ENCODE measurements at places on chromosomes 1 and 21.

DNA sequence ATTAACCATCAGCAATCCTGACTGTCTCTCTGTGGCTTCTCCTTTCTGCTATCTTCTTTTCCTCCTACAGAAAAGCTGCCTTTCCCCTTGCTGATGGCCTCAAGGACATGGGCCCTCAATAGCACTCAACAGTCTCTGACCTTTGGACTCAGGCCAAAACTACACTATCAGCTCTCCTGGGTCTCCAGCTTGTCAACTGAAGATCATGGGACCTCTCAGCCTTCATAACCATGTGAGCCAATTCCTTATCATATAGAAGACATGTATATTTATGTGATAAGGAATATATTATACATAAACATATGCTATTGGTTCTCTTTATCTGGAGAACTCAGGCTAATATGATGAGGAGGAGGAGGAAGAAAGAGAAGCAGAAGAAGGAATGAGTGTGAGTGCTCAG lies 91.8 kb upstream of the GJB5 start:
- DNase-seq, result no peak
- H3K27ac ChIP-seq, result no peak overlapping the region
- H3K36me3 ChIP-seq, result no peaks in the 10 kb centered on the region
- H3K4me3 ChIP-seq, result no peak overlapping the region

DNA sequence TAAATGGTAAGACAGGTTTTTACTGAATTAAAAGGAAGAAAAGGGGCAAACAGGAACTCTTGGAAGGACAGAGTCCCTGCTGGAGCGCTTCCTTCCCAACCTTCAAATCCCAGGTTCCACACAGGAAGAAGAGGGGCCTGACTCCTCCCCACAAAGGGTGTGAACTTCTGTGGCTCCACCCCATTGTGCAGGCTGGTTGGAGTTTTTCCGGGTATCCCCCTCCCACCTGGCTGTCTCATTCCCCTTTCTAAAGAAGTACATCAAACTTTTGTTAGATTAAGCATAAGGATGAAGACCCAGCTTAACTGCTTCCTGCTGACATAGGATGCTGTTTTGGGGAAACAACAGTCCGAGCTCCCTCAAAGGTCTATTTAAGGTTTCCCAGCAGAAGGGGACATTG lies 187.7 kb downstream of the FCRL5 start:
- H3K27me3 ChIP-seq, result no peaks in the 10 kb centered on the region
- no peaks in the 10 kb centered on the region for H3K4me1 ChIP-seq
- H3K36me3 ChIP-seq, result no peaks in the 10 kb centered on the region
- H3K4me3 ChIP-seq, result no peak overlapping the region

DNA sequence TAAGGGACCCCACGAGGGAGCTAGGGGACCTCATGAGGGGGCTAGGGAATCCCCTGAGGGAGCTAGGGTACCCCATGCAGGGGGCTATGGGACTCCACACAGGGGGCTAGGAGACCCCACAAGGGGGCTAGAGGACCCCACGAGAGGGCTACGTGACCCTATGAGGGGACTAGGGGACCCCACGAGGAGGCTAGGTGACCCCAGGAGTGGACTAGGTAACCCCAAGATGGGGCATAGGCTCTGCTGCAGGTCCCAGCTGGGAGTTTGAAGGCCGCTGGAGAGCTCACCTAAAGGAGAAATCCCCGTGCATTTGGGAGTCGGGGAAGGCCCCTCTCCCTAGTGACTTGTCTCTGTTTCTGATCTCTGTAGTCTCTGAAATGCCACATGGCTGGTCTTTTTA lies 50.0 kb upstream of the DMRTB1 start:
- DNase-seq, result no peak
- no peak overlapping the region for H3K4me3 ChIP-seq
- H3K4me1 ChIP-seq, result no peaks in the 10 kb centered on the region
- no peaks in the 10 kb centered on the region for H3K36me3 ChIP-seq
- peaks cover 25% of the 10 kb centered on the region for H3K27me3 ChIP-seq

DNA sequence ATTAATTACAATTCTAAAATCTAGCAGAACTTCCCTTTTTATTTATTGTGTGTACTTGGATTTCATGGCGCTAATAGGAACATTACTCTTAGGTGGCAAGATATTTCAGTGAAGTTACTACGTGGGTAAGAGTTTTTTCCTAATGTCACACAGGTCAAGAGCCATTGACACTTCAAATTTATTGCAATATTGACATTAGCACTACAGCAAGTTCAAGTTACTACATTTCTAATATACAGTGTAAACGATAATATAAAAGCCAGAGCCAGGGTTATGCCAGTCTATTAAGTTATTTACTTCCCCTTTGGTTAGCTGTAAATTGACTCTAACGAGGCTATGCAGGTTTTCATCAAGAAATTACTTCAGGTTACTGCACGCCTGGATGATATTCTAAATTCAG lies 29.7 kb downstream of the CHODL start:
- DNase-seq, result no peak
- no peaks in the 10 kb centered on the region for H3K27me3 ChIP-seq
- no peaks in the 10 kb centered on the region for H3K36me3 ChIP-seq
- no peaks in the 10 kb centered on the region for H3K4me1 ChIP-seq
- H3K4me3 ChIP-seq, result no peak overlapping the region

DNA sequence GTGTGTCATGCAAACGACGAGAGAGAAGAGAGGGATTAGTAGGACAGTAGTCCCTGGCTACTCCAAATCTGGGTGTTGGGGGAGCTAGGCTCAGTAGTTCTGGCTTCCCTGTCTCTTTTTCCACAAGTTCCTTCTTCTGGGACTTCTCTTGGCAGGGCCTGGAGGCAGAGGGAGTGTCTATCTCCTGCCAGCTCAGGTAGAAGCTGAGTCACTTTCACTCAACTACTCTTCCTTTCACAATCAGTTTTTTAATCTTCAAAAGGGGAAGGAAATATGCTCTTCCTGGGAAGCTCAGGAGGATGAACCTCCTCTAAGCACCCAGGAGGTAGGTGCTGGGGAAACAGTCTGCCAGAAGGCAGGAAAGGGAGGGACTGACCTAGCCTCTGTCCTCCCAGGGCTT lies 35.2 kb upstream of the MAGOH start:
- DNase-seq, result no peak
- H3K27ac ChIP-seq, result no peak overlapping the region
- H3K27me3 ChIP-seq, result no peaks in the 10 kb centered on the region
- peaks cover 14% of the 10 kb centered on the region for H3K36me3 ChIP-seq

Data from tibial nerve (tissue), 4 donors.